ENCODE measurements at places on chromosomes 12 and 14. TPM values are rescaled to one million over a fixed set of nuclear protein-coding genes. Genes with fewer than 3 reads are reported as not detected.
A peak's percentile ranks its signal among the peaks of the same experiment; 100 is the strongest.

Gene JPH4
- 0.19 TPM for total RNA-seq

Gene CPNE6
- total RNA-seq, result not detected

Gene KRR1
- 32.7 TPM for total RNA-seq

Gene RERGL
- 0.69 TPM for total RNA-seq

Gene SERPINA6
- total RNA-seq, result not detected

DNA sequence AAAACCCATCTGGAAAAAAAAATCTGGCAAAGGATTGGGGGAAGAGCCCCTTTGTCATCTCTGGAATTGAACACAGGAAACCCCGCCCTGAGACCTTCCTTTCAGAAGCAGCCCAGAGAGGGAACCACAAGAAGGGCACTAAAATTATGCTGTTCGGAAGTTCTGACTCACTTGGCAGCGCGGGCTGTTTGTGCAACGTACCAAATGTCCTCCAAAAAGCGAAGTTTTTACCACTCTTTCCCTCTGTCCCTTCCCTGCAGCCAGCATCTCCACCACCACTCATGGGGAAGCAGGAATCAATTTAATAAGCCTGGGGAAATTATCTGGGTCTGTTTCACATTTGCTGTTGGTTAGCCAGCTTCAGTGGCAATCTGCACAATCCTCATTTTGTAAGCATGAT, 3.2 kb upstream of the SYNE3 start:
- peaks cover 89% of the 10 kb centered on the region for H3K4me1 ChIP-seq
- DNase-seq, result peak; percentile 78
- peak overlapping the region; percentile 94 for H3K27ac ChIP-seq
- no peak overlapping the region for H3K4me3 ChIP-seq
- H3K27me3 ChIP-seq, result no peaks in the 10 kb centered on the region

DNA sequence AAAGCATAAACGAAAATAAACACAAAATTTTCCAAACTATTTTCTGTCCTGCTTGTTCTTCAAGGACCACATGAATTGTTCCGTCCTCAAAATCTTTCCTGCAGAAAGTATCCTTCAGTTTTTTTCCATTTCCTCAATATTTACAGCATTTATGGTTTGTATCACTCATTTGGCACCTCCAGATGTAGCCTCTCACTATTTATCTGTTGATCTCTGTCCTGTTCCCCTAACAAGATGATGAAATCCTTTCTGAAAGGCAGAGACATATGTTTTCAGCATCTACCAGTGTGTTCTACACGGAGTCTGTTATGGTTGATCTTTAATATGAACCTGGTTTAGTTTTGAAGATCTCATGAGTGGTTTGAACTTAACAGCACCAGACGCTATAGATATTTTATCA, 490.2 kb downstream of the NELL2 start:
- H3K27me3 ChIP-seq, result no peaks in the 10 kb centered on the region
- no peaks in the 10 kb centered on the region for H3K4me1 ChIP-seq
- no peak overlapping the region for H3K4me3 ChIP-seq
- H3K27ac ChIP-seq, result no peak overlapping the region
- peaks cover 9% of the 10 kb centered on the region for H3K36me3 ChIP-seq
- no peak for DNase-seq

Measured in left ventricle myocardium inferior (tissue), 1 donor.